ENCODE measurements at places on chromosomes 16 and 17.

GRCh38 chr17:39981766-39982375 is 1.3 kb downstream of the PSMD3 start:
- no peak for DNase-seq

DNA sequence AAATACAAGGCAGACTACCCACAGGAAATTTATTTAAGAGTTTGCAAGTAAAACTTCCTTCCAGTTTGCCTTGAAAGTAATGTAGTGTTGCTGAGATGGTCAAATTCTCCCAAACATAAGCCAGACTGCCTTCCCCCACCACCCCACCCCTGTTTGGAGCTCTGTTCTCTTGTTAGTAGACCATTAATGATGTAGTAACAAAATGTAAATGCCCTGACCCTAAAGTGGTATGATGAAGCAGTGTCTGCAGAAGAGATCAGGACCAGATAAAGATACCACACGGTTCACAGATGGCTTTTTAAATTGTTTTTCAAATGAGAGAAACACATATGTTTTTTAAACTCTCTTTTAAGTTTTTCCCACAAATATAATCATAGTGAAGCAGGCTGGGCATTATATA is 136.4 kb upstream of the TMEM97 start:
- DNase-seq, result no peak

DNA sequence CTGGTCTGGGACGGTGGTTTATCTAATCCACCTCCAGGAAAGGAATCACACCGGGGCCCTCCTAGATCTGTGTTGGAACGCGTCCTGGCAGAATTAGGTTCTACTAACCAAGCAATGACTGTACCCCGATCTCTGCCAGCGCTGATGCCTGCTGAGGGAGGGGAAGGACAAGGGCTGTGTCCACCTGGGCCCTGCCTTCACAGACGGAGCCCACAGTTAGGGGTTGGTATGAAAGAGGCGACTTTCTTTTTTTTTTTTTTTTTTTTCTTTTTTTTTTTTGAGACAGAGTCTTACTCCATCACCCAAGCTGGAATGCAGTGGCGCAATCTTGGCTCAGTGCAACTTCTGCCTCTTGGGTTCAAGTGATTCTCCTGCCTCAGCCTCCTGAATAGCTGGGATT is 9.9 kb upstream of the KRT19 start:
- no peak for DNase-seq

DNA sequence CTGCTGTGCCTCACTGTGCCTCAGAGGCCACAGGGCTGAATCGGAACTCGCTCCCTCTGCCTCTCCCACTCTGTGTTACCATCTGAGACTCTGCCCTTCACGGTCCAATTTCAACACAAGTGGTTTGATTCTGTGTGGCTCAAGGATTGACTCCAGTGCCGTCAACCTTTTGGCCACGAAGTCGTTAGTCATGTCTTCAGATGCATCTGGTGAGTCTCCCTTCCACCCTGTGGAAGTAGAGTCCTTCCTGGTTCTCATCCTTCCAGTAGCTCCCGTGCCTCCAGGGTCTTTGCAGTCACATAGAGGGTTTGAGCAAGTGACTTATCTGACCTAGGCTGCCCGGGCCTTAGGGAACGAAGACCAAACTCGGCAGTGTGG is 51.2 kb downstream of the PGS1 start:
- DNase-seq, result no peak

DNA sequence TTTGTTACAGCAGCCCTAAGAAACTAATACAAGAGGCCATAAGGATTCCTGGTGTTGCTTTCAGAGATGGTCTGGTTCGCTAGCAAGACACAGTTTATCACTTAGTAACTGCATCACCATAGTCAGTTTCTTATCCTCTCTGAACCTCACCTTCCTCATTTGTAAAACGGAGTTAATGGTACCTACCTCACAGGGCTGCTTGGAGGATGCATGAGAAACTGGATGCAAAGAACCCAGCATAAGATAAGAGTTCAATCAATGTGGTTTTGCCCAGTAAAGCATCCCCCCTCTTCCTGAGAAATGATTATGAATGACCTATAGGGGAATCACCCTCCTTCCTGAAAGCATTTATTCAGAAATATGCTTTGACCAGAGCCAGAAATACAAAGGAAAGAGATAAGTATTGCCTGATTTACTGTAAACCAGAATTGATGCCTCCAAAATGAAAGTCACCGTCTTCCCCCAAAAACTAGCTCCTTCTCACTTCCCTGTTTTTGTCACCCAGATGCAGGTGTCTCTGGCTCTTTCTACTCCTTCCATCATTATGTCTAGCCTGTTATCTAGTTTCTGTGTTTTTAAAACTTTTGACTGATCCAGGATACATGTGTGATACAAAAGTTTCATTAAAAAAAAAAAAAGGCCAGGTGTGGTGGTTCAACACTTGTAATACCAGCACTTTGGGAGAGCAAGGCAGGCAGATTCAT is 2.8 kb upstream of the TEFM start:
- no peak for DNase-seq

DNA sequence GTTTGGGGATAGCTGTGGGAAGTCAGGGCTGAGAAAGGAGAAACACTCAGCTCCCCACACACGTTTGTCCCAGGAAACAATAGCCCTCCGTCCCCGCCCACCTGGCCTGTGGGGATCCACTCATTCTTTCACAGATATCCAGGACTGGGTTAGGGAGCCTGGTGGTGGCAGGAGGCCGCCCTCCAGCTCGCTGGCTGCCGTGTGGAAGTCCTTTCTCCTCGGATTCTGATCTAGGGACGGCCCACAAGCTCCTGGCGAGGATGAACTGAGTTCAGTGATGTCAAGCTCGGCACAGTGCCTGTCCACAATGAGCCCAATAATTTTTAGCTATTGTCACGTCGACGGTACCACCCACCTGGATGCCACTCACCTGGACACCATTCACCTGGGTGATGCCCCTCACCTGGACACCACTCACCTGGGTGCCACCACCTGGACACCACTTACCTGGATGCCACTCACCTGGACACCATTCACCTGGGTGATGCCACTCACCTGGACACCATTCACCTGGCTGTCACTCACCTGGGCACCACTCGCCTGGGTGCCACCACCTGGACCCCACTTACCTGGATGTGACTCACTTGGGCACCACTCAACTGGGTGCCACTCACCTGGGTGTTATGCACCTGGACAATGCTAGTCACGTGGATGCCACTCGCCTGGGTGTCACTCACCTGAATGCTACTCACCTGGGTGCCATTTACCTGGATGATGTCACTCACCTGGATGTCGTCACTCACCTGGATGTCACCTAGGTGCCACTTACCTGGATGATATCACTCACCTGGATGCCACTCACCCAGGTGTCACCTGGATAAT is 172.5 kb upstream of the FOXF1 start:
- no peak for DNase-seq

- DNase-seq, result no peak
Measured at GRCh38 chr16:85683363-85683762, 5.4 kb downstream of the GINS2 start.

DNA sequence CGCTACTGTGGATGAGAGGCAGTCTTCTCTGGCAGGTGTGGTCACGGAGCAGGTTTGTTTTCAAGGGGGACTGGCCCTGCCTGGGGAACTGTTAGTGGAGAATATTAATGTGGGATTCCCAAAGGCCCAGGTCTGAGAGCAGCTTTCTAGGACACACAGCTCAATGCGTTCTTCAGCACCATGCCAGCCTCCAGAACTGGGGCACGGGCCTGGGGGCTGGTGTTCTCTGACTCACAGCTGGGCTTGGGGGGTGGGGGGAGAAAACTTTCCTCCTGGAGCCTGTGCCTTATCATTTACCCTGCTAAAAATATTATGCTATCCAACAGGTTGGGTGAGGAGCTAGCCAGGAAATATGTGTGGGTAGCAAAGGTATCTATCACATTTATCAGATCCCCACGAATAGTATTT is 13.5 kb upstream of the LHX1 start:
- no peak for DNase-seq

GRCh38 chr17:20235747-20236146 is 226.6 kb downstream of the SPECC1 start:
- DNase-seq, result no peak

DNA sequence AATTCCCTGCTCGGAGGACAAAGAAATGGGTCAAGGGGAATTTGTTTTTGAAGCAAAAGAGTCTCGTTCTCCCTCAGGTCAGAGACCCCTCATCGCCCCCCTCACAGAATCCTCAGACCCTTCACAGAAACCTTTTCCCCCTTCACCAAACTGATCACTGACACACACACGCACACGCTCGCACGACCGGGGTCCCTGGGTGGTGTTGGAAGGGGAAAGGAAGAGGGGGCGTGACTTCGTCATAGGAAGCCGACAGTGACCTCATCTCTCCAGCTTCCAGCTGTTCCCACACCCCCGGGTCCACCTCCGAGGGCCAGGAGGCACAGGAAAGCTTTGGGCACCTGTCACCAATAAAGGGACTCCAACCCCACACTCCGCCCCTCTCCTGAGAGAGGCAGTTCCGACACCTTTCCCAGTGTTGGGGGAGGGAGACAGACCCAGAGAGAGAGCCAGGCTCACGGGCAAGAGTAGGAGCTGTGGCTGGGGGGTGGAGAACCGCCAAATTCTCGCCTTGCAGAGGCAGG is 1.2 kb downstream of the ASGR1 start:
- DNase-seq, result no peak

DNA sequence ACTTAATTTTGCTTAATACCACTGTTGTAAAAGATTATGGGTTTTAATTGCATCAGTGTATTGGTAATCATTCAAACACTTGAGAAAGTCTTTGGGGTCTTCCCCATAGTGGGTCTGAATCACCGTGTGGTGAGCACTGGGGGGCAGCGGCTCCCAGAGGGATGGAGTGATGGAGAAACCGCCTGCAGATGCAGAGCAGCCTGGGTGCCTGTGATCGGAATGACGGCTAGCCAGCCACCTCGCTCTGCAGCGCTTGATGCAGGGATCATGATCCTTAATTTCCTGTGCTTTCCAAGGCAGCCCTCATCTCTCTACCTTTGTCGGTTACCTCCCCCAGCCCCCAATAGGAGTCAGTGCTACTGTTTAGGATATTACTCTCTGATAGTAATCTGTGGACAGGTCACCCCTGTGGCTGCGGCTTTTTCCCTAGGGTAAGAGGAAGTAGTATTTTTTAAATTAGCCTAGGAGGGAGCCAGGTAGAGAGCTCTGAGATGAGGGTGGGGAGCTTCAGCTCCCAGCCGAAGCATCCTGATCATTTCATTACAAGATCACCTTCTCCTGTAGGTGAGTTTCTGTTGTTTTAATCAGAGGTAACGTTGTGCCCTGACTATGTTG is 135.6 kb downstream of the MSI2 start:
- no peak for DNase-seq

DNA sequence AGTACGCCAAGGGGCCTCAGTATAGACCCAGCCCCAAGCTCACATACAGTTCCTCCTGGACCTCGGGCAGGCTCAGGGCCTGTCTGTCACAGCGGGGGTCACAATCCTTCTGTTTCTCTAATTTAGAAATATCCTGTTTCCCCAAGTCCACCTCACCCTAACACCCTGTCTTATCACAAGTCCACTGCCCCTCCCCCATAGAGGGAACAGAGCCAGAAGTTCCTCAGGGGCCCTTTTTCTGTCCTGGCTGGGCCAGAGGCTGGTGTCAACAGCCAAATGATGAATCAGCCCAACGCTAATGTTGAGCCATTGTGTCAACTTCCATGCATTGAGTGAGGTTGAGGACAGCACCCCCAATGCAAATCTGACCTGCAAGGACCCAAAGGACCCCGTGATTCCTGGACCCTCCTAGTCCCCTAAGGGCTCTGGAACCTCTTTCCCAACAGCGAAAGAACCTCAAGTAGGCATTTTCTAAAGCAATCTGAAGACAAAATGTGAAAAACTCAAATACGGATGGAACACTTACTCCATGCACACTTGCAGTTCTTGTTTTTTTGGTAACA is 58.6 kb downstream of the PECAM1 start:
- DNase-seq, result no peak

- no peak for DNase-seq
Measured at GRCh38 chr16:27721531-27722181, 171.7 kb downstream of the KATNIP start.

DNA sequence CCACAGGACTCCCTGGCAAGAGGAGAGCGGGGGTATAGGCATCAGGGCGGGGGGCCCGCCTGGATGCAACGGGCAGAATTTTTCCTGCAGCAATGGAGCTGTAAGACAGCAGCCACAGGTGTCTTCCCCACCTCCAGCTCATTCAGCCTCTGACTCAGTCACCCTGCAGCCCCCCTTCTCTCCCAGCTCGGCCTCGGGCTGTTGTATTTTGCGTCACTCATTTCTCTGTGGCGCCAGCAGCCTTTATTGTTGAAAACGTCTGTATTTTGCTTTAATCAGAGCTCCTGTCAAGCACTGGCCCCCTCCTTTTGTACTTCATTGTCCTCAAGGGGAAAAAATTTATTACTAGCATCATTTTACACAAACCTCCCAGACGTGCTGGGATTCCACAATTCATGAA is 117.7 kb downstream of the WSCD1 start:
- no peak for DNase-seq

DNA sequence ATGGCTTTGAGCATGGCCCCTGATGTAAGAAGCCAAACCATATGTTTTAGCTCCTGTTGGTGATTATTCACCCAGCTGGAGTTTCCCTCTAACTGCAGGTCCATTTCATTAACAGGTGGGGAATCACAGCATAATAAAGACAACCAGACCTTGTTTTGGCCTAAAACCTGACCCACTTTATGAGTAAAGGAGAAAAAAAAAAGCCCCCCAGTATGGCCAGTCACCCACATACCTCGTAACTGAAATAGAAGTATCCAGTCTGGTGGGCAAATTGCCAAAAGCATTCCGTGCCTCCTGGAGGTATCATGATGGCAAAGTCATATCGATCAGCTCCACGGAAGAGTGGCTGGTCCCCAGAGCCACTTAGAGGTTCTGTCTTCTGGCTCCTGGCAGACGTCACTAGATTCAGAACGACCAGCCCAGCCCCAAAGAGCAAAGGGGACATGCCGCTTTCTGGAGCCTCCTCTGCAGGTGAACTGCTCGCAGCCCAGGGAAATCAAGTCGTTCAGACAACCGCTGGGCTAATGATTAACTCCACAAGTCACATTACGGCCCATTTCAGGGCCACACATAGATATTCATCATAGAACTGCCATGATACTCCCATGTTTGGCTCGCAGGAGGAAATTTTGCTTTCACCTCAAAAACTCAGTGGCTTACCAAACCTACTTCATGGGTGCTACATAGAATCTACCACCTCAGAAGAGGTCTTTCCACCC is at the start of gene TMED6:
Gene TMED6 (minus strand): TSS at position 478 of the 719 bp plus-strand sequence. CDS start 33 bp downstream, at position 445.
- DNase-seq, result no peak

GRCh38 chr16:50253514-50253910 is 12.8 kb upstream of the ADCY7 start:
- DNase-seq, result no peak
